Activated T-helper 17 cell treated with anti-CD3 and anti-CD28 coated beads, Interleukin-2, amount 50 U/mL, for 72 hours (primary cell): ENCODE measurements at places on chromosomes 12 and 14. TPM values are rescaled to one million over a fixed set of nuclear protein-coding genes. Genes with fewer than 3 reads are reported as not detected.

The PLCZ1 gene
- total RNA-seq: not detected

The NT5DC3 gene
- 7.4 TPM for total RNA-seq

The RIMBP2 gene
- 0.29 TPM for total RNA-seq

The LRP6 gene
- total RNA-seq: 0.61 TPM

The HOXC10 gene
- not detected for total RNA-seq
